ENCODE measurements at places on chromosomes 5 and 9.

DNA sequence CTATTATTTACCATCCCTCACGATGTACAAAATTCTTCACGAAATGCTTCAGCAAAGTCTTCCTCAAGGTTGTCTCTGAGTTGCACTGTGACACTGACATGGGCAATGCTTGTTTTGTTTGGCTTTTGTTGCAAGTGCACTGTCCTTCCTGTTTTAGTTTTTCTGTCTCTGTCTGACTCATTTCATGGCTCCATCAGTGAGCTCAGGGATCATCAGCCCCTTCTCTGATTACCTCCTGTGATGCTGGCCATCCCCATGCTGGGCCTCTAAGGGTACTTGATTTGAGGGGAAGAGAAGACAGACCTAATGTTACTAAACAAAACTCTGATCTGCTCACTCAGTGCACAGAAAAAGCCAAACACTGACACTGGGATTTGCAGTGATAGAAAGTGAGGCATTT is 37.6 kb upstream of the STX17 start:
- H3K27ac ChIP-seq = no peak overlapping the region
- no peak for DNase-seq
- no peaks in the 10 kb centered on the region for H3K4me1 ChIP-seq
- H3K36me3 ChIP-seq = no peaks in the 10 kb centered on the region

DNA sequence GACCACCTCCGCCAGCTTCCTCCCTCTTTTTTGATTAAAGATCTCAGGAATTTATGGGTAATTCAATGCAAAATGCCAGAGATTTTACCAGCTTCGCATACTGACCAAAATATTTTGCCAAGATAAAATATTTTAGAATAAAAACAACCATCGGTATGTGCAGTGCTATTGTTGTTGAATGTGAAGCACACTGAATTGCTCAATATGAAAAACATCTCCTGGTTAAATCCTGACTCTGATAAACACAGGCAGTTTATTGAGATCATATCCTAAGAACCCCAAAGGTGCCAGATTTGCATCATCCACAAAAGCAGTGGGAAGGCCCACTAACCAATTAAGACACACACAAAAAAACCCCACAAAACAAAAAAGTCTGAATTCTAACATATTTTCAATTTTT is 202.4 kb downstream of the GLIS3 start:
- H3K4me1 ChIP-seq = no peaks in the 10 kb centered on the region
- H3K27ac ChIP-seq = no peak overlapping the region
- H3K36me3 ChIP-seq = no peaks in the 10 kb centered on the region
- no peaks in the 10 kb centered on the region for H3K27me3 ChIP-seq
- no peak overlapping the region for H3K4me3 ChIP-seq

DNA sequence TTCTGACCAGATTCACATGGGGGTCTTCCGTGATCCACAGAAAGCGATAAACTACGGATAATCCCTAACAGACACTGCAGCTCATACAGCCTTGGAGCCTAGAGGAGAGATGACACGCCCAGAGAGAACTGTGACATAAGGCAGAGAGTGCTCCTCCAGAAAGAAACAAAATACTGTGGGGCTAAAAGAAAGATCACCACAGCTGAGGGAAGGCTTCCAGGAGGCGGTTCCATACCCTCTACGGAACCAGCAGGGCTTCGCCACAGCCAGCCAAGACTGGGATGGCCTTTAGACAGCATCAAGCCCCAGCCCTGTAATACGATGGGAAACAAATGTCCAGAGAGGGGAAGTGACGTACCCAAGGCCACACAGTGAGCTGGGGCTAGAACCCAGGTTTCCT is 19.3 kb downstream of the GPX3 start:
- H3K27me3 ChIP-seq = no peaks in the 10 kb centered on the region
- H3K36me3 ChIP-seq = peaks cover 95% of the 10 kb centered on the region
- no peak overlapping the region for H3K4me3 ChIP-seq
- no peak overlapping the region for H3K27ac ChIP-seq

DNA sequence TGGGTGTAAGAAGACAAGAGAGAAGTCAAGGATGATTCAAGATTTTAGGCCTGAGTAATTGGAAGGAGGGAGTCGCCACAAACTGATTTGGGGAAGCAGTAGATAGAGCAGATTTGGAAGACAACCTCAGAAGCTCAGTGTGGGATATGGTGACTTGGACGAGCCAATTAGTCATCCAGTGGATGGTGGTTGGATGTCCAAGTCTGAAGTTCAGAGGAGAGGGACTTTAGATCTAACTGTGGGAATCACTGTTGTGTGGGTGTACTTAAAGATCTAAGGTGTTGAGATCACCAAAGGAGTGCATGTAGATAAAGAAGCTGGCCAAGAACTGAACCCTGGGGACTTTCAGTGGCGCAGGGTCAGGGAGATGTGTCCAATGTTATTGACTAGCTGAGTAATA is 2.2 kb downstream of the IDNK start:
- H3K4me1 ChIP-seq = peaks cover 11% of the 10 kb centered on the region
- H3K27me3 ChIP-seq = no peaks in the 10 kb centered on the region
- no peak overlapping the region for H3K27ac ChIP-seq
- no peak overlapping the region for H3K4me3 ChIP-seq
- H3K36me3 ChIP-seq = peaks cover 4% of the 10 kb centered on the region

GRCh38 chr5:107868650-107869409 is 198.1 kb upstream of the EFNA5 start:
- no peaks in the 10 kb centered on the region for H3K27me3 ChIP-seq
- H3K4me3 ChIP-seq = no peak overlapping the region
- H3K36me3 ChIP-seq = no peaks in the 10 kb centered on the region

- peaks cover 24% of the 10 kb centered on the region for H3K36me3 ChIP-seq
- peak overlapping the region; percentile 76 for H3K27ac ChIP-seq
- peaks cover 19% of the 10 kb centered on the region for H3K4me1 ChIP-seq
Observed at GRCh38 chr5:169663537-169663936, 26.5 kb downstream of the DOCK2 start.

GRCh38 chr5:110050640-110051345 is 361.1 kb downstream of the MAN2A1 start:
- DNase-seq = no peak
- no peaks in the 10 kb centered on the region for H3K36me3 ChIP-seq
- H3K27ac ChIP-seq = no peak overlapping the region
- no peaks in the 10 kb centered on the region for H3K27me3 ChIP-seq

All from CD14-positive monocyte (primary cell).